ENCODE measurements at places on chromosomes 1 and 21.
A peak's percentile ranks its signal among the peaks of the same experiment; 100 is the strongest.

DNA sequence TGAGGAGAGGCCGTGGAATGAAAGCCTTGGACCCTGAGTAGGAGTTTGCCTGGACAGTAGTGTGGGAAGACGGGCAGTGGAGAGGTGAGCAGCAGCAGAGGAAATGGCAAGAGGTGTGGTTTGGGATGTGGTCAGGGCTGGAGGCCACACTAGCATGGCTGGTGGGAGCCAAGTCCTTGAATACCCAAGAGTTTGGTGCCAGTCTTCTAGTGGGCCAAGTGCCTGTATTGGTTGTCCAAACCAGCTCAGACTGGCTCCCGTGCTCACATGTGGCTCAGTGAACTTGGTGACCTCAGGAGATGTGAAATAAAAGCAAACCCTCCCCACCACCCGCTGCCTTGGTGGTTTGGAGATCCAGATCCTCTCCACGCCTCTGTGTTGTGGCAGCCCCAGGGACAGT is 2.4 kb downstream of the GUCA2A start:
- no peak for DNase-seq

DNA sequence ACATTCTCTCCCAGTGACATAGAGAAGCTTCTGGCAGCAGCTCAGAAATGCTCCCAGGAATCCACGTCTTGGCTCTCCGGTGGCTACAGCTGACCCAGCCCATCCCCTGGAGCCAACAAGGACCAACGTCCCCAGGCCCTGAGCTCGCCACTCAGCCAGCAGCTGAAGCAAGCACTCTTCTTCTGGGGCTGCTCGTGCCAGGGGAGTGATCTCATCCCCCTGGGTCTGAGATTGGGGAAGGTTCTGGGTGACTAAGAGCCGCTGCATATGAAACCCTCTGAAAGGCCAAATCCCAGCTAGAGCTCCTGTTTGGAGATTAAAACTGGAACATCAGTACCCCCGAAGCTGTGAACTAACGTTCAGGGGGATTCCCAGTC is 487.9 kb downstream of the NPHP4 start:
- DNase-seq = no peak

GRCh38 chr1:86823821-86824500 is 90.0 kb downstream of the SELENOF start:
- DNase-seq = no peak

DNA sequence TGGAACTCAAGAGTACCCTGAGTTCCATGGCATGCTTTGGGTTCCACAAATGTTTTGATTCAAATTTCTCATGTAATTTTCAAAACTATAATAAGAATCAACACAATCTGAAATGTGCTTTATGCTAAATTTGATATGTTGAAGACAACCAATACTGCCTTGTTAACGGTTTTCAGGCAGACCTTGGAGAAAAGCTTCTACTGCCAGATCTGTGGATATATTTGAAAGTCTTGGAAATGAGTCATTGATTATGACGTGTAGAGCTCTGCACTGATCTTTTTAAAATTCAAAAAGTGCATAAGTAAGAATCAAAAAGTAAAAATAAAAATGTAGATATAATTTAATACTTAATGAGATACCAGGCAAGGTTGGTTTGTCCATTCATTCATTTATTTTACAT is 74.0 kb upstream of the TNR start:
- no peak for DNase-seq

DNA sequence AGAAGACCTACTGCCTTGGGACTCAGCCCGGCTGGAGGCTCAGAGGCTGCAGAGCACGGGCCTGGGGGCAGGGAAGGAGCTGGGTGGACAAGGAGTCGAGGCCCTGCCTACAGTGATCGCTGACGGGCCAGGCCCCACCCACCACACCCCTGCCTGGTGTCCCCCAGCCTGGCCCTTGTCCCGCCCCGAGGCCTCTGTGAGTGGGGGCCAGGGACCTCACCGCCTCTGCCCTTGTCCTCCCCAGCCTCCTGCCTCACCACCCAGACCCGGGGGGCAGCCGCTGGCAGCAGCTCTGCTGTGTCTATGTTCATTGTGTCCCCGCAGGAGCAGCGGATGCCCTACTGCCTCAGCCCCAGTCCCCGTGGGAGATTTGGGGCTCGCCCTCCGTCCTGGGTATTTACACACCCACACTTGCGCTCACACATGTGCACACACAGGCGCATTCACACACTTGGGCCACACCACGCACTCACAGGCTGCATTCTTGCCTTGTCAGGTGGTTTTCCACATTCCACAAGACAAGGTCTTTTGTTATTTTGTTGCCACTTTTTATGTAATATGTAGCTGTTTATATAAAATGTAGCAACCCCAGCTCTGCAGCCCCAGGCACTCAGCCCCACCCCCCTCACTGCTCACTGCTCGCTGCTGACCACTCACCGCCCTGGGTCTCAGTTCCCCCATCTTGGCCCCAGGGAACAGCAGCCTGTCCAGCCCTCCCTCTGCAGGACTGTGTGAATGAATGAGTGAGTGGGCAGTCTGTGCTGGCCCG is 7.3 kb downstream of the PFKL start:
- no peak for DNase-seq

- DNase-seq = no peak
These were observed 367.6 kb upstream of the VAMP3 start for GRCh38 chr1:7403265-7404045.

DNA sequence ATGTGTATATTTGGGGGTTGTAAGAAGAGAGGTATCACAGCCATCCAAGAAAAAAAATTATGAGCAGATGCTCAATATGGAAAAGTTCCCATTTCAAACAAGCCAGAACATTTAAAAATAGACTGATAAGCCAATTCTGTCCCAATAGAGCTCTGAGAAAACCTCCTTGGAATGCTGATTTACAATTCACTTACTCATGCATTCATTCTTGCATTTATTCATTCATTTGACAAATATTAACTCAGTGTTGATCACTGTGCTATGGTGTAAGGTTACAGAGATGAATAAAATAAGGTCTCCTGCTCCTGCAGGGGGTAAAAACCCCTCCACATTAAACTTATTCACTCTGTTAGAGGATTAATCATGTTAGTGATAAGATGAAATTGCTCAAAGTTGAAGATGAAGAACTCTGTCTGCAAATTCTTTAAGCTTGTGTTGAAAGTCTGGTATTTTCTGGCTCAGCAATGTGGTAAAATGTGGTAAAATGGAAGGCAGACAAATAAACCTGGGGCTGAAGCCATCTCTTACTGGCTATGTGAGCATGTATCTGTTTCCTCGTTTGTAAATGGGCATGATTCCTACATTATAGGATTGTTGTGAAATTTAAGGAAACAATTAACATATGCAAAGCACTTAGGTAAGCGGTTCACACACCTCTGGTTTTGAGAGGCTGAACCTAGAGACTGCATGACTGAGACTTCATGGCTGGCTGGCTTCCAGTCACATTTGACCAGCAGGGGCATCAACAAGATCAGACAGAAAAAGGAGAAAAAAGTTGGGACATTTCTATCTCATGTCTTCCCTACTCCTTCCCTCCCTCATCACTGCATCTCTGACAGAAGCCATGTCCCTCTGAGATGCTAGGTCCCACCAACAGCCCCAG is 45.0 kb upstream of the DAB1 start:
- no peak for DNase-seq

DNA sequence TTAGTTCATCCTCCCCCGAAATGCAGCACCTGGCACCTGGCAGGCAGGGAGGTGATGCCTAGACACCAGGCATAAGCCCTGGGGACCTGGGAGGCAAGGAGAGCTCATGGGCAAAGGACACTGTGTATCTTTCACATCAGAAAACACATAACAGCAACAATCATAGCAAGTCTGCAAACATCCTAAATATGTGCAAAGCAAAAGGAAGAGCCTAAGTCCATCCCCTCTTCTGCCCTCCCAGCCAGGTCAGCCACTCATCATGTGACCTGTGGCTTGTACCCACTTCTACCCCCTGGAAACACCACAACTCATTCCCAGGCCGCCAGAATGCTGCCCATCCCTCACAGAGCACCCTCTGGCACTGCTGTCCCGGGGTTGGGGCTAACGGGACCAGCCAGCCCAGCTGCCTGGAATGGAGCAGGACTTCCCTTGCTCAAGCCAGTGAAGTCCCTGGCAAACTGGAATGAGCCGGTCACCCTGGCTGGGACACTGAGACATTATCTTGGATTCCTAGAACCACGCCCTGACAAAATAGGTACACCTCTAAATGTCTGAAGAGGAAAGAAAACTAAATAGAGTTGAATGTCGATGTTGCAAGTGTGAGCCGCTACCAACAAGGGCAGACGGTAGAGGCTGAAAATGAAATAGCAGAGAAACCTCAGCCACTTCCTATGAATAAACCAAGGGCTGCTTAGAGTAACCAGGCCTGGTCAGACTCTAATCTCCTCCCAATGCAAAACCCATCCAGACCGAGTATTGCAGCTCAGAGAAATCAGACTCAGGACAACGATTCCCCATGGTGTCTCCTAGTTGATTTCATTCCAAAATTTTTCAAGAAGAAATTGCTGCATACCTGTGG is 29.4 kb downstream of the TMPRSS2 start:
- DNase-seq = no peak

- no peak for DNase-seq
These were observed 420.1 kb downstream of the DPYD start for GRCh38 chr1:97500760-97501159.

DNA sequence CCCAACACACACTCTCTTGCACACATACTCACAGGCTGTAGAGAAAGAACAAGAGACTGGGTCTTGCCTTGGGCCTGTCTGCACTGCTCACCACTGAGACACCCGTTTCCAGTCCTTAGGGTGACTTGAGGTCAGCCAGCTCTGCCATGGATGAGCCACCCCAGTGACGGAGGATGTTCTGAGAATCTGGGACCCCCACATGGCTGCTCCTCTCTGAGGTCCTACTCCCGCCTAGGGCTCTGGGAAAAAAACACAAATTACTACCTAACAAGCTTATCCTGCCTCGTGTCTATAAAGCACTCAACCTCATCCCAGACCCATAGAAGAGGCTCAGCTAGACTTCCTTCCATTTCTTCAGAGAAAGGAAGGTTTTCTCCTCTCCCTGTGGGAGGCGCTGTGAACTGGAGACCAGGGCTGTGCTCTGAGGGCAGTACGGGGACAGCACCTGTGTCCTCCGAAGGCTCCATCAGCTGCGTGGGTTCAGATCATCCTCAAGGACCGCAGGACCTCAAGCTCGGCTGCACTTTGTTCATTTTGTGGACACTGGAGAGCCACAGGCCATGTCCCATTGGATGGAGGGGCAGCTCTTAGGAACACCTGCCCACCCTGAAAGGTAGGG is 4.3 kb upstream of the CLEC20A start:
- DNase-seq = no peak

GRCh38 chr1:175644018-175644417 is 99.4 kb downstream of the TNR start:
- DNase-seq = no peak

- no peak for DNase-seq
These were observed 101.2 kb downstream of the NFIA start for GRCh38 chr1:61183471-61184039.

DNA sequence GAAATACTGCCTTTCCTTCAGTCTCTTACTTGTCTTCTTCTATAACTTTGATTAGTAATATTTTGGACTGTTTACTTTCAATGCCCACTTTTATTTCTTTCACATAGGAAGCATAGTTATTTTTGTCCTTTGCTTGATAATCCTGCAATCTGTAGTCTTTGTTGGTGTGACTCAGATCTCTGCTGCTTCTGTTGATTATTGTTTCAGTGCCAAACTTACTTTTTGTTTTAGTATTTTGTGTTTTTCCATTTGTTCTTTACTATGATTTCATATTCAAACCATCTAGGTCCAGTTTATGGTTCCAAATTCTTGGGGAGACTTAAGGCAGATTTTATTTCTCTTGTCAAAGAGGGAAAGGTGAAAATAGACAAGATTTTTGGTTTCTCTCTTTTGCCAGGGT is 399.9 kb downstream of the HLX start:
- no peak for DNase-seq

- DNase-seq = peak; percentile 50
These were observed 38.8 kb downstream of the HLCS start for GRCh38 chr21:36927719-36928117.

DNA sequence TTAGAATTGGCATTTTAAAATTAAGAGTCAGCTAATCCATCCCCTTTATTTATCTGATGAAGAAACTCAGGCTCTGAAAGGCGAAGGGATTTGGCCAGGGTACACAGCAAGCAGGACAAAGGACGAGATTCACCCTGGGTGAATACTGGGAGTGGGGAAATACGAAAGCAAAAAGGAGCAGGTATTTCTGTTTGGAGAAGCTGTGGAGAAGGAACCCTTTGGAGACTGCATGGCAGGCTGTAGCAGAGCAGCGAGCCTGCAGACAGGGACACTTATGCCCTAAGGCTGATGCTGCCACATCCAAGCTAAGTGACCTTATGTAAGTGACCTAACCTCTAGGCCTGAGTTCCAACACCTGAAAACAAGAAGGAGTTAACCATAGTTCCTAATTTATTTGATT is 207.2 kb upstream of the C1orf87 start:
- DNase-seq = no peak

DNA sequence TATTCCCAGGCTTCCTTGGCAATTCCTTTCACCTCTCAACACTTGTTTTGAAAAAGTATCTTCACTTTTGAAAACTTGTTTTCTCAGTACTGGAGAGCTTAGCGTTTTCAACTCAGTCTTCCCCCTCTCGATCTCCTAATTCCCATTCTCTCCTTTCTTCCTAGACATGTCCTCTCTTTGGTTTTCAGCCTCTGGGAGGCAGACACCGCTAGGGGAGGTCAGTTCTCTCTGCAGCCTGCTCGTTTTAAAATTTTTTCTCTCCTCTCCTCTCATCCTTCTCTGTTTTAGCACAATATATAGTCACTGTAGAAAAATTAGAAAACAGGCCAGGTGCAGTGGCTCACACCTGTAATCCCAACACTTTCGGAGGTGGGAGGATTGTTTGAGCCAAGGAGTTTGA is 12.6 kb upstream of the RHEX start:
- DNase-seq = no peak

DNA sequence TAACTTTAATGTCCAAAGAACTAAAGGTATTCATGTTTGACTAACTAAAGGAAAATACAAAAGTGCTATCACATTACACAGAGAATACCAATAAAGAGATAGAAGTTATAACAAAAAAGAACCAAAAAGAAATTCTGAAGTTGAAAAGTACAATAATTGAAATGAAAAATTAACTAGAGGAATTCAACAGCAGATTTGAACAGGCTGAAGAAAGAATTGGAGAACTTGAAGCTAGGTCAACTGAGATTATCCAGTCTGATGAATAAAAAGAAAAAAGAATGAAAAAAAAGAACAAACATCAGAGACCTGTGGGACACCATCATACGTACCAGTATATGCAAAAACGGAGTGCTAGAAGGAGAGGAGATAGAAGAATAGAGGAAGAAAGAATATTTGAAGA is 78.5 kb downstream of the NUP210L start:
- no peak for DNase-seq

DNA sequence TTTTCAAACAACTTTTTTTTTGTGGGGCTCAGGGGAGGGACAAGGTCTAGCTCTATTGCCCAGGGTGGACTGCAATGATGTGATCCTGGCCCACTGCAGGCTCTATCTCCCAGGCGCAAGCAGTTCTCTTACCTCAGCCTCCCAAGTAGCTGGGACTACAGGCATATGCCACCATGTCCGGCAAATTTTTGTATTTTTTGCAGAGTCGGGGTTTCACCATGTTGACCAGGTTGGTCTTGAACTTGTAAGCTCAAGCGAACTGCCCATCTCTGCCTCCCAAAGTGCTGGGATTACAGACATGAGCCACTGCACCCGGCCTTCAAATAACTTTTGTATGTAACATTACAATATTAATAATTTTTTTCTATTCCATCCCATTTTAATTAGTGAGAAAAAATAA is 33.0 kb downstream of the RAB3GAP2 start:
- DNase-seq = no peak

- no peak for DNase-seq
These were observed 10.3 kb upstream of the LEFTY1 start for GRCh38 chr1:225899044-225899925.

All from activated T-helper 2 cell treated with anti-CD3 and anti-CD28 coated beads, Interferon-gamma antibody, Interleukin-2, Interleukin-4, amounts not matched to agents 10 μg/mL and 5 μg/mL and 100 μg/mL, durations not matched to agents 14 hours and 24 hours and 36 hours (primary cell).